SHP77 treated with DMSO at 0.1 percent for 48 hours (cell line): ENCODE measurements at places on chromosomes 5 and 9.

GRCh38 chr9:113154946-113155345 lies 4.1 kb downstream of the SLC31A2 start:
- no peak for DNase-seq

DNA sequence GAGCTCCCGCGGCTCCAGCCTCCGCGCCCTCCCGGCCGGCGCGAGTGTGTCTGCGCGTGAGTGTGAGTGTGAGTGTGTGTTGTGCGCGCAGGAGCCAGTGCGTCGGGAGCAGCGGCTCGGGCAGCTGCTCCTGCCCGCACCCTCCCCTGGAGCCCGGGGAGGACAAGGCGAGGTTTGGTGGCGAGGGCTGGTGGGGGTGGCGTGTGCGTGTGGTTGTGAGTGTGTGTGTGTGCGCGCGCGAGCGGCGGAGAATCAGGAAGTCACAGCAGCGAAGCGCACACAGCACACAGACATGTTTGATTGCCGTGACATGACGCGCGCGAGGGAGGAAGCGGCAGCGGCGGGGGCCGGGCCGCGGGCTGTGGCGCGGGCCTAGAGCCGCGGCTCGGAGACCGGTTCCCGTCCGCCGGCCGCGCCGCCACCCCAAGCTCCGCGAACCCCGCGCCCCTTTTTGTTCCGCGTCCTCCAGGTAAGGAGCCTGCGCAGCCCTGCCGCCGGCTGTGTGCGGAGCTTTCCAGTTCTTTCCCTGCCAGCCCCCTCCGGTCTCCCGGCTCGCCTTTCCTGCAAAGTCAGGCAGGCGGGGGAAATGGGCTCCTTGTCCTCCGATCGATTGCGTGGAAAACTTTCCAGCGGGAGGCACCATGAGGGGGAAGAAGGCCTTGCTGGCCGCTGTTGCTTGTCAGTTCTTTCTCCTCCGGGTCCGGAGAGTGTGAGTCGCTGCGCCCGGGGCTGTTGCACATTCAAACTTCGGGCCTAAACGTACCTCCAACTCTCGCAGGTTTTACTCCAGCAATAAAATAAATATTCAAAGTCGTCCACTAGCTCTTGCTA lies 2.4 kb downstream of the SMARCA2 start:
- DNase-seq: no peak

- DNase-seq: no peak
These were observed 23.7 kb upstream of the STARD4 start for GRCh38 chr5:111535879-111536549.

GRCh38 chr9:7303907-7304626 lies 495.5 kb downstream of the DMAC1 start:
- no peak for DNase-seq

DNA sequence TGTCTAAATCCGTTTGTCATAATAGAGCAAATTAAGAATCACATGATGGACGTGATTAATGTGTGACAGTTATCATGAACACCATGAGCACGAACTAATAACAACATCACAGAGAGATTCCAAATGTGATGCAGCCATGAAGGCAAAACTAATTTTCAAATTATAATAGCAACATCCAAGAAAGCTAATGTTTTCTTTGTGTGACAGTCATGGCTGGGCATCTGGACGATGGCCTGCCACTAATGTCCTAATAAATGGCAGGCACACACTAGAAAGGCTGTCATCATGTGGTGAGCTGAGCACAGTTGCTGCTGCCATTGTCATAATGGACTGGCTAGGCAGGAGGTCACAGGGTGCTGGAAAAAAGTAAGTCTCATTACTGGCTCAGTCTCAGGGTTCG lies 280.0 kb upstream of the EFNA5 start:
- no peak for DNase-seq
